ENCODE measurements at places on chromosomes 4 and X.

DNA sequence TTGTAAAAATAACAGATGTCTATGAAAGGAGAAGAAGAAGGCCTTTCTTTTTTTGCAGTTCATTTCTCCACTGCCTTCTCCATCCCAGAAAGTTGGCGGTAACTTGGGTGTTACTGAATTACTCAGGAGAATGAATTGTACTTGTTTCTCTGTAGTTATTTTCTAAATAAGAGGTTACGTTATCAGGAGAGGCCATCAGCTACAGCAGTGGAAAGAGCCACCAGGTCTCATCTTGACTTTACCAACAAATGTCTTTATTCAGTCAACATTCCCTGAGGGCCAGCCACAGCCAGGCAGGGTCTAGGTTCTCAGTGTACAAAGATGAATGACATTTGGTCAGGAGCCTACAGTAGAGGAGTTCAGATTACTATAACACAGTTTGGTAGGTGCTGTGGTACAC lies 8.1 kb downstream of the HADH start:
- DNase-seq, result no peak

- peak; percentile 68 for DNase-seq
These were observed 583 bp downstream of the ABHD18 start for GRCh38 chr4:127965803-127966175.

- no peak for DNase-seq
These were observed 6.8 kb upstream of the SASH3 start for GRCh38 chrX:129772796-129773431.

DNA sequence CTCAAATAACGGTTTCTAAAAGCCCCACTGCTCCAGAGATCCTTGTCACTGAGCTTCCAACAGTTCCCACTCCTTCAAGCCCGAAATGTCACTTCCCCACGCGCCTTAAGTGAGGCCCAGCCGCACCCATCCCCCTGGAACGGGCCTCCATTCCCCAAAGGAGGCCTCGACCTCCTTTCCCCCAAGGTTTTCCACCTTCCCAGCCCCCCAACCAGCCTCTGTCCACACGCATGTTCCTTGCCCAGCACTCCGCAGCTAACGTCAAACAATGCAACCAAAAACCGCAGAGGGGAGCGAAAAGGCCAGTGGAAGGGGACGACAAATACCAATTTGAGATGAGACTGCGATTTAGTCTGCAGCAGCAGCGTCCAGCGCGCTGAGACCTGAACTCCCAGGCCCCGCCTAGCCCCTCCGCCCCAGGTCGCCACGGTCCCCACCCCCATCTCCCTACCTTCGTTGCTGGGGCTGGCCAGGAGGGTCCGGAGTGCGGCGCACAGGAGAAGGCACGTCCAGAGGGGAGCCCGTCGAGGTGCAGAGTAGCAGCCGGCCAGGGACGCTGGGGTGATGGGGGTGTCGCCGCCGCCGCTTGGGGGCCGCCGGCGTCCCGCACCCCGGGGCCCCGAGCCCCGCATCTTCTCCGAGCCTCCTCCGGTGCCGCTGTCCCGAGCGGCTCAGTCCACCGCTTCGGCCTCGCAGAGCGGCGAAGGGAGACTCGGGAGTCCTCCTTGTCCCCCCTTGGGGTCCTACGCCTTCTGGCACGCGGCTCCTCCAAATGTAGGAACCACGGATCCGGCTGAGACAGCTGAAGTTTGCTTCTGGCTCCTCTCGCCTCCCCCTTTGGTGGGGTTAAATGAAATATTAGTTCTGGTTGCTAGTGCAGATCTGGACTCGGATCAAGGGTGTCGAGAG lies 924 bp downstream of the EPHA5 start:
- DNase-seq, result no peak

DNA sequence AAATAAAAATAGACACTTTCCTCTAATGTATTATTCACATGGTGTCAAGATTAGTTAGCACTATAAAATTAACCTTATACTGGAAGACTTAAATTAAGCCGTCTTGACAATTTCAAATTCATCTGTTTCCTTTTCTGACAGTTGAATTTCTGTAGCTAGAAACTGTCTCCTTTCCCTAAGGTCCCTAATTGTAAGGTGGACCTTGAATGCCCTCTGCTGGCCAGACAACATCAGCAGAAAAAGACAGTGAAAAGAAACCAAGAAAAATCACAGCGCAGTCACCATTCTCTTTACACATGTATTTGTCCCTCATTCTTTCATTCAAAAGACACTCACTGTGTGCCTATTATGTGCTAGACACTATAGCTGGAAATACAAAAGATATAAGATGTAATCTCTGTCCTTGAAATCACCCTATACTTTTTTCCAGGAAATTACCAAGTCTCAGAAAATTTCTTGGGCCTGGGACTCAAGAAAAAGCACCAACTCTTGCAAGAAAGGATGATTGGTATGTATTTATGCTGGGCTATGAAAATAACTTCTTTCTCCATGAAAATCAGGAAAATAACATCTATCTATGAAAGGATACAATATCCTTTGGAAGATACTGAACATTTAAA lies 32.7 kb upstream of the AMBN start:
- DNase-seq, result peak; percentile 16

GRCh38 chrX:72201836-72202536 lies 20.4 kb downstream of the PIN4 start:
- no peak for DNase-seq

GRCh38 chr4:24130637-24131036 lies 240.8 kb upstream of the PPARGC1A start:
- no peak for DNase-seq

DNA sequence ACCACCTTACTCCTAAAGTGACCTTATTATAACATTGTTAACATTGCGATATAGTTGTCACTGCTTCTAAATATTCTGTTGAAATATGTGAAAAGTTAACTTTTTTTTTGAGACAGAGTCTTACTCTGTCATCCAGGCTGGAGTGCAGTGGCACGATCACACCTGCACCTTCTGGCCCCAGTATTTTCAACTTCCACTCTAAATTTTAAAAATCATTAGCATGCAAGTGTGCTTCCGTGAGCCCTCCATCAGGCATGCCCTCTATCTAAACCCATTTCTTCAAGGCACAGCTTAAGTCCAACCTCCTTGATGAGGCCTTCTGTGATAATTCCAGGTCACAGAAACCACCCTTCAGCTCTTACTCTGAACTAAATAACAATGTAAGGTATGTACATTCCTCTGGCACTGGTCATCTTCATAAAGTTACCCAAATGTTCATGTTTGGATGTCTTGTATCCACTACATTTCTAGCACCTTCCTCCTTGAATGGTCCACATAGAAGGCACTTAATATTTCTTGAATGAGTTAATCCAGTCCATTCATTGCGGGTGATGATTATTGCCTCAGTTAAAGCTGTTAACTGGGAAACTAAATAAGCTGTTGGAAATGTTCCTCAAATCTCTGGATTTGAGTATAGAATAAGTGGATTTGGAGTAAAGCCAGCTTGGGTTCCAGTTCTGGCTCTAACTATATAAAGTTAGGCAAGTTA lies 38.6 kb upstream of the TMEM131L start:
- DNase-seq, result no peak

DNA sequence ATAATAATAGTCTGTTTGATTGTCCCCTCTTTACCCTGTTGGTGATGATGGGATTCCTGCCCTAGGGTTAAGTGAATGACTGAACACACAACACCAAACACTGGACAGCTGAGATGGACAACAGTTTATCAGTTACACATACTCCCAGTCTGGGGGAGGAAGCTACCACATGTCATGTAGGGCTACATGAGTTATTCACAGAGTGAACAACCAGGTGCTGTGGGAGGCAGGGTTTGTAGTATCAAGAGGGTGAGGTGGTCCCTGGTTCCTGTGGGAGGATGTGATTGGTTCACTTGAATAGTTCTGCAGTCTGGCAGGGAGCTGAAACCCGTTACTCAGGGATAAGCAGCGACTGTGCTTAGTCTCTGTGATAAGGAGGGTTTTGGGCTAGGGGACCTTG lies 88.8 kb upstream of the AP1S2 start:
- no peak for DNase-seq

- no peak for DNase-seq
These were observed 91.8 kb downstream of the RAP1GDS1 start for GRCh38 chr4:98352940-98353339.

DNA sequence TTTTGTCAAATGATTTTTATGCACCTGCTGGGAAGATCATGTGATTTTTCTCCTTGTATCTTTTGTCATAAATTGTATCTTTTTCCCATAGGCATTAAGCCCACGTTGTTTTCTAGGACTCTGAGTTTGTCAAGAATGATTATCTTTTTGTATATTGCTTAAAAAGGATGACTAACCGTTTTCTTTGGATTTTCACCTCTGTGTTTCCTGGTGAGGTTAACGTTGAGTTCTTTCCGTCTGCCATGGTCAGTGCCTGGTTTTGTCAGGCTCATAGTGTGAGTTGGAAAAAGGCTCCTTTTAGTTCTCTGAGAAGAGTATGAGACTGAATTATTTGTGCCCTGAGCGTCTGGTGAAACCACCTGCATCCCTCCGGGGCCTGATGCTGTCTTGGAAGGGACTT lies 21.9 kb downstream of the PCGF3 start:
- no peak for DNase-seq
